ENCODE measurements at places on chromosomes 3 and 15.

- DNase-seq: no peak
These were observed 9.4 kb downstream of the AAGAB start for GRCh38 chr15:67244971-67245478.

DNA sequence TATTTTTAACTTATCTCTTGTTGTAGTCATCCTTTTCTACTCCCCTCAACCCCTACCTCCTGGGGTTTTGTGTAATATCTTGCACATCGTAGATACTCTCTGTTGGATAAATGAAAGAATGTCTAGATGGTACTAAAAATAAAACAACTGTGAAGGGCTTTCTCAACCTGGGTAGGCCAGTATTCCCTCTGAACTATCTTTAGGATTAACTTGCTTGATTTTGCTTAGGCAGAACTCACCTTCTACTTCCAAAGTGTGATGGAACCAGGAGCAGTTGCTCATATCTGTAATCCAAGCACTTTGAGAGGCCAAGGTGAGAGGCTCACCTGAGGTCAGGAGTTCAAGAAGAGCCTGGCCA lies 32.8 kb upstream of the TIPARP start:
- no peak for DNase-seq

DNA sequence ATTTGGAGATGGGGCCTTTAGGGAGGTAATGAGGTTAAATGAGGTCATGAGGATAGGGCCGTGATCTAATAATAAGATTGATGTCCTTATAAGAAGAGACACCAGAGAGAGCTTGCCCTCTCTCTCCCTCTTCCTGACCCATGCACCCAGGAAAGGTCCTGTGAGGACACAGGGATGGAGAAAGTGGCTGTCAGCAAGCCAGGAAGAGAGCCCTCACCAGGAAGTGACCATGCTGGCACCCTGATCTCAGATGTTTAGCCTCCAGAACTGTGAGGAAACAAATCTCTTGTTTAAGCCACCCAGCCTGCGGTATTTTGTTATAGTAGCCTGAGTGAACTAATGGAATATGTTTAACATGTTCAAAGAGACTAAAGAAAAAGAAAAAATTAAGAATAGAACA lies 15.3 kb upstream of the GNB5 start:
- DNase-seq: no peak

DNA sequence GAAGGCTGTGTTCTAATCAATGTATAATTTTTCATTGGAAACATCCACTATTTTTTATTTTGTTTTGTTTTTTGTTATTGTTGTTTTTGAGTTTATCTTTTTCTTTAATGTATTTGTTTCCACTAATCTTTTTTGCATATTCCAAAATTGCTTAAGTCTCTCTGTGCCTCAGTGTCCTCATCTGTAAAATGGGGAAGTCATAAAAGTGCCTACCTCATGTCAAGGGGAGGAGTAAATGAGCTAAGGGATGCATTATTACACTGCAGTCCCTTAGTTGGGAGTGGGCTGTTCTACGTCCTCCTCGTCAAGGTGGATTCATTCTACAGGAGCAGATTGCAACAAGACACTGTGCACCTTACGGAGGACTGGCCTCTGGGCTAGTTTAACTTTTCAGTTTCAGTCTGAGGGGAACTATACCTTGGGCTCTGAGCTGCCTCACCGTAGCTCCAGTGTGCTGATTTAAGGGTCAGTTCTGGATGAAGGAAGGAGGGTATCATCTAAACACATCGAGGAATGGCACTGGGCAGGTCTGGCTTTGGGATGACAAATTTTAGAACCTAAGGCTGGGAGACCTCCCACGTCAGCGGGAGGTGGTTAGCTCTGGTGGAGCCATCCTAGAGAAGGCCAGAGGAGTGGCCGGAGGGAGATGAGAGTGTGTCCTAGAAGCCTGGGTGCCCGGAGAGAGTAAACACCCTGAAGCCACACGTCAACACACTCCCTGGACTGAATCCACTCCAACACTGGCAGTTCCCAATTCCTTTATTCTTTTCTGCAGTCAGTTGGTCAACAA lies 5.1 kb upstream of the SRP14 start:
- no peak for DNase-seq

DNA sequence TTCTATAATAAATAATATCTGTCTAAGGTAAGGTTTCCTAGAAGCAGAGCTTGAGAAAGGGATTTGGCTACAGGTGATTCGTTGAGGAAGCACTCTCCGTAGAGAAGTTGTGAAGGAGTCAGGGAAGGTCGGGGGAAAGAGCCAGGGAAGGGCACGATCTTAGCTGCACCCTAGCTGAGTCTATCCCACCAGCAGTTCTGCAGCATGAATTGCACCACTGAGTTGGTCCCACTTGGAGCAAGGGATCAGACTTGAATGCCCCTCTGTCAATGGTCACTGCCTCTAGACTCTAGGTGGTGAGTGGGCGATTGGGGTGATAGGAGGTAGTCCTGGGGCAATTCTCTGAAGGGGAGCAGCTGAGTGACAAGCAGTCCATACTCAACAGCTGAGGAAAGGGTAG lies 13.5 kb downstream of the TMC3 start:
- DNase-seq: no peak

GRCh38 chr15:62404194-62404985 lies 239.3 kb upstream of the C2CD4B start:
- peak; percentile 0 for DNase-seq

DNA sequence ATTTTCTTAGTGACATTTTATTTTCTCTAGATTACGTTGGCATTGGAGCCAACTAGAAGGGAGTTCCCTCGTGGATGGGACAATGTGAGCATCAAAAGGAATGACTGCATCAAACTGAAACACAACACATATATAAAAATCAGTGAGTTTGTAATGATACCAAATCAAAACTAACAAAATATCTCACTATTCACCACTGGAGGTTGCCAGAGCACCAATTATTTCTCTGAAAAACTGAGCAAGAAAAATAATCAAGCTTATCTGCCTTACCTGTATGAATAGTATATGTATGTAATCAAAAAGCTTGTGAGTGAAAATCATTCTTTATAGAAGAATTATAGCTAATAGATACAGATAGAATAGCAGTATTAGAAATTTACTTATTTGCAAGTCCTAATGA lies 46.8 kb upstream of the OTOL1 start:
- no peak for DNase-seq

DNA sequence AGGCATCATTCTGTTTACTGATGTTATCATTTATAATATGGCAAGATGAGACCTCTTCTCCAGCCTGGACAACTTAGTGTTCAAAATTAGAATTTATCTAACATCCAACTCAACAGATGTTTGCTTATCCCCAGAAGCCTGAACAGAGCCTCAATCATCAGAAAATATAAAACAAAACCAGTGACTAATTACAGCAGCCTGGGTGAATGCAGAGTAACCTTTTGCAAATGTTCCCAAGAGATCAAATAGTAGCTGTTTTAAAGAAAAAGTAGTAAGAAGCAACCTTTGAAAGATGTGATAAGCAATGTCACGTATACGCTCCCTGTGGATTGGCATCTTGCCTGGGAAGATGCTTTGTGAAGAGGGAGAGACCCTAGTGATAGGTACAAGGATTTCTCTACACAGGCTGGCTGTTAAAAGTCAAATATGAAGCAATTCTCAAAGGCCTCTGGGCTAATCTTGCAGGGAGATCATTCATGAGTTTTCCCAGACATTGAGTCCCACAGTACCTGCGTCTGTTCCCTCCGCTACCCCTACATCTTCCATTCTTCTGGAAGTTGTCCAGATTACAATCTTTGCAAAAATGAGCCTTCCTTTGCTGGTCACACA lies 39.3 kb upstream of the PRICKLE2 start:
- DNase-seq: no peak

GRCh38 chr3:114111060-114111770 lies 54.7 kb downstream of the QTRT2 start:
- DNase-seq: no peak

DNA sequence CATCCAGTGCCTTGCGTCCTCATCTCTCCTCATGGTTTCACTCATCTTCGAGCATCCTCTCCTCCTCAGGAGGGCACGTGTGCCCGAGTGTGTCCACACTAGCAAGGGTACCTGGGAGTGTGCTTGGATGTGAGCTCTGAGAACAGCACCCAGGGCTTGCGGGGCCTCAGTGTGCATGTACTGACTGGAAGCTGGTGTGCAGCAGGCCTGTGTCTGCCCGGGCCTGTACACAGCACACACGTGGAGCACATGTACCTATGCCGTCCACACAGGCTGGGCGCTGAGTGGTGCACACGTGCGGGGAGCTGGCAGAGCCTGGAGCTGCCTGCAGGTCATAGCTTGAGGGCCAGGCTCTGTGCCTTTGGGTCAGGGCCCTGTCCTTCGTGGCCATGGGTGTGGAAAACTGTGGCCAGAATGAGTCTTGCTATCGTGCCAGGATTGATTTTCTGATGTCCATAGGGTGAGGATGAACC lies 34.9 kb downstream of the TSPAN3 start:
- DNase-seq: no peak

DNA sequence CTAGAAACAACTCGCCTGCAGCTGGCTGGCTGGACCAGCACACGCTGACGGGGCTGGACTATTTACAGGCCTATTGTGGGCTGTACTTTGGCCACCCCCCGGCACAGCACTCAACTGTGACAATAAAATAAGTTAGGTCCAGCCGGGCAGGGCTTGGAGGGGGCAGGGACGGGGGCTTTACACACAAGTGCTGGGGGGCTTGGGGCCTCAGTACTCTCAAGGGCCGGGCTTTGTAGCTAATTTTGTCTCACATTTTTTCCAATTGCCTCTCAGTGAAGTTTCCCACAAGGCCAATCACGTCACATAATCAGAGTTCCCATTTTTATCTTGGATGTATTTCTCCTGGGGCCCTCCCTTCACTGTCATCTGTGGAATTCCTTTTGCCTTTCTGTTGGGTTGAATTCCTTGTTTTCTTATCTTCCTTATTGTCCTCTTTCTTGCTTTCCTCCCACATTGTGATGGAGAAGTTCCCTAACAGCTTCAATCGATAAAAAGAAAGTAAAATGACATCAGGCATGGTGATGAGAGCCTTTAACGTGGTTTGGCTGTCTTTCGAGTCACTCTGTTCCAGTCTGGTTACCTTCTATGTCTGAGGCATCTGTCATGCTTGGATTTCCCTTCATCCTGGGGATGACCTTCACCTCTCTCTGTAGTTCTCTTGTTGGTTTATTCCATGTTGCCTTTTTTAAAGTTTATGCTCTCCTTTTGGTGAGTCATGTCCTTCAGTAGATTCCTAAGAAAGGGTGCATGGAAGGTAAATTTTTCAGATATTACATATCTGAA lies 44.1 kb upstream of the CMTM7 start:
- DNase-seq: no peak

- no peak for DNase-seq
These were observed 3.6 kb upstream of the KPNA4 start for GRCh38 chr3:160568989-160569388.

- no peak for DNase-seq
These were observed 348.0 kb upstream of the EPHA6 start for GRCh38 chr3:96466441-96466840.

DNA sequence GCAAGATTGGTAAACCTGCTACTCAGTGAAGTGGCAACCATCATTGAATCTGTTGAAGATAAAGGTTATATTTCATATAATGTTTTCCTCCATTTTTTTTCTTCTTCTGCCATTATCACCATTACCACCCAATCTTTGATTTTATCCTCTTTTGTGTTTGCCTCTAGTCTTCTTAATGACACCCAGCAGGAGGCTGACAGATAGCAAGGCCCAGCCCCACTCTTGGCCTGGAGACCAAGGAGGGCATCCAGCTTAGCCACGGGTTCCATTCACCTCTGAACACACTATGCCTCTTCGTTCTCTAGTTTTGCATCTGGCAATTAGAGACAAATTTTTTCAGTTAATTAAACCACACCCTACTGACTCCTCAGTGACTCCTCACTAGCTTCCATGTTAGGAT lies 129.7 kb downstream of the TPRG1 start:
- DNase-seq: no peak

- no peak for DNase-seq
These were observed 560.8 kb downstream of the FOXP1 start for GRCh38 chr3:71022551-71023335.

GRCh38 chr3:113832477-113833164 lies 6.0 kb upstream of the GRAMD1C start:
- no peak for DNase-seq

GRCh38 chr3:29318251-29318650 lies 37.4 kb downstream of the RBMS3 start:
- no peak for DNase-seq

GRCh38 chr3:27568393-27568792 lies 84.2 kb upstream of the SLC4A7 start:
- peak; percentile 34 for DNase-seq

- DNase-seq: no peak
These were observed 33.8 kb upstream of the BLM start for GRCh38 chr15:90683371-90683770.

DNA sequence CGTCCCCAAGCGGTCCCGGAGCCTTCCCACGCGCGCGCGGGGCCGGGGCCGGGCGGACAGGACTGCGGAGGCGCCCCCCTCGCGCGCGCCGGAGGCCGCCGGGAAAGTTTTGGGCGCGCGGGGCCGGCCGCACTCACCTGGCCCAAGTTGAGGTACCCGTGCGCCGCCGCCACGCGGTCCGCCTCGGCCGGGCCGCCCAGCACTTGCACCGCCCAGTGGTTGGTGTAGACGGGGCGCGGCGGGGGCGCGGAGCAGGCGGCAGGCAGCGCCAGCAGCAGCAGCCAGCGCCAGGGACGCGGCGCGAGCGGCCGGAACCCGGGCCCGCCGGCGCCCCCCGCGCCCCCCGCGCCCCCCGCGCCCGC lies 289 bp downstream of the PCSK6 start:
- no peak for DNase-seq

DNA sequence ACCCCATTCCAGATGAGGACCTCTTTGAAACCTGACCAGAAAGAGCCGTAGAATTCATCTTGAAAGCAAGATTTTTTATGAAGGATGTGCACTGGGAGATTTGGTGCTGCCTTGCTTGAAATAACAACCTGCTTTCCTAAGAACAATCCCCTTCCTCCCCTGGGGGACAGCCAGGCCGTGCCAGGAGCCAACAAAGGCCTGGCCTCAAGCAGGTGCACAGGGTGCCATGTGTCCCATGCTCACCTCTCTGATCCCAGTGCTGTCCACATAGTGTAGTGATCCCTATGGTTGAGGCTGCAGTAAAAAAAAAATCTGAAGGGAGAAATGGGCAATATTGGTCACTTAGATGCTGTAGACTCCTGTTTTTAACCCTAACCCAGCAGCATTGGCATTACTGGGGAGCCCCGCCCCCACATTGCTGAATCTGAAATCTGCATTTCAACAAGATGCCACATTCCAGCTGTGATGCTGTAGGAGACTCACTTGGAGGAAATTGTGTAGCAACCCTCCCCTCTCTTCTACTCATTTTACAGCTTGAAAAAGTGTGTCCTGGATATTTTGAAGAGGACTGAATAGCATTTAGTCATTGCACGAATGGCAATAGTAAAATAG lies 171.2 kb downstream of the APBA2 start:
- no peak for DNase-seq

GRCh38 chr3:110965976-110966375 lies 105.6 kb upstream of the NECTIN3 start:
- DNase-seq: no peak

GRCh38 chr15:65054333-65055200 lies 9.4 kb downstream of the SLC51B start:
- peak; percentile 12 for DNase-seq

All from NCI-H1092 treated with DMSO at 0.1 percent for 48 hours (cell line).